CD4-positive, alpha-beta T cell treated with Interleukin-15 for 1 hour (primary cell): ENCODE measurements at places on chromosomes 6 and 20.

DNA sequence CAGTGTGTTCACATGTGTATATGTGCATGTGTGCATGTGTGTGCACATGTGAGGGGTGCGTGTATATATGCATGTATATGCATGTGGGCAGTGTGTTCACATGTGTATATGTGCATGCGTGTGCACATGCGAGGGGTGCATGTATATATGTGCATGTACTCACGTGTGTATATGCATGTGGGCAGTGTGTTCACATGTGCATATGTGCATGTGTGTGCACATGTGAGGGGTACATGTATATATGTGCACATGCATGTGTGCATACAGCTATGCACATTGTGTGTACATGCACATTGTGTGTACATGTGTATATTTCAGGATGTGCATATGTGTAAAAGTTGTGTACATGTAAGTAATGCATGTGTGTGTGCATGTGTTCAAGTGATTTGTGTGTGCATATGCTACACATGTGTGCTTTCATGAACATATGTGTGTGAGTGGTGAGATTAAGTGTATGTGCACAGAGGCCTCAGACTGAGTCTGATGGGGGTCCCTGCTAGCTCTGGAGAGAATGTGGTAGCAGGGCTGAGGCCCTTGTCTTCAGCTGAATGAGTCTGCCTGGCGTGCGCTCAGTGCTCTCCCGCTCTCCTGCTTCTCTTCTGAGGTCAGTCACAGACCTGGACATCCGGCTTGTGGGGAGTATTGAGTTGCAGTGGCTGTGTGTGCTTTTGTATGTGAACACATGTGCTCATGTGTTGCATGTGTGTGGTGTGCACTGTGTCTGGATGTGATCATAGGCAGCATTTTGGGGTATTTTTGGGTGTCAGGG, 19.9 kb upstream of the MYT1 start:
- DNase-seq: no peak

- no peak for DNase-seq
Measured at GRCh38 chr20:19510611-19511010, 247.4 kb upstream of the RIN2 start.

GRCh38 chr6:40146902-40147301, 212.6 kb upstream of the MOCS1 start:
- no peak for DNase-seq

DNA sequence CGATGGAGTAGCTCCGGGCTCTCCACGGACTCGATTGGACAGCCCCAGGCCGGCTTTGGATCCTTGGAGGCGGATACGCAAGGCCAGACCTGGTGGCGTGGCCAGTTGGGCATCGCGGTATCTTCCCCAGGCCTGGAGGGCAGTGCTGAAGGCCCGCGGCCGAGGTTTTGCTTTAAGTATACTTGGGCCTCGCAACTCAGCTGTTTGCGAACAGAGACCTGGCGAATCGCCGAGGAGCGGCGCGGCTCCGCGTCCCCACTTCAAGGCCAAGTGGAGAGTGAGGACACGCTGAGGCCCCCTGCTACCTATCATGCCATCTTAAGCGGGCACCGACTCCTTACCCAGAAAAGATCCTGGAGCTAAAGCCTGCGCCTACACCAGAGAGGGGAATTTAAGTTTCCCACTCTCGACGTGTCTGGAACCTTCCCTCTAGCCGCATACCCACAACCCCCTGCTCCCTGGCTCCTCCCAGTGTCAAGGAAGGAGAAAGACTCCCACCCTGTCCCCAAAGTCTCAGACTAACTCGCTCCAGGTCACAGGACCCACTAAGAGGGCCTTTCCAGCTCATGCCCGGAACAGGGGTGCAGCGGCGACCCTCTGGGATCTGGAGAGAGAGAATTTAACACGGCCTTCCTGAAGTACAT, 4.1 kb downstream of the LINC00237 start:
- peak; percentile 20 for DNase-seq

DNA sequence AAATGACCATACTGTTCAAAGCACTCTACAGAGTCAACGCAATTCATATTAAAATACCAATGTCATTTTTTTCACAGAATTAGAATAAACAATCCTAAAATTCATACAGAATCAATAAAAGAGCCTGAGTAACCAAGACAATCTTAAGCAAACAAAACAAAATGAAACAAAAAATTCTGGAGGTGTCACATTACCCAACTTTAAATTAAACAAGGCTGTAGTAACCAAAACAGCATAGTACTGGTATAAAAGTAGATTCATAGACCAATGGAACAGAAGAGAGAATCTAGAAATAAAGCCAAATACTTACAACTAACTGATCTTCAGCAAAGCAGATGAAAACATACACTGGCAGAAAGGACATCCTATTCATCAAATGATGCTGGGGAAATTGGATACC, 346.9 kb upstream of the JAG1 start:
- DNase-seq: no peak
